CD14-positive monocyte (primary cell): ENCODE measurements at places on chromosomes 5 and 9. TPM values are rescaled to one million over a fixed set of nuclear protein-coding genes. Genes with fewer than 3 reads are reported as not detected.
A peak's percentile ranks its signal among the peaks of the same experiment; 100 is the strongest.

DNA sequence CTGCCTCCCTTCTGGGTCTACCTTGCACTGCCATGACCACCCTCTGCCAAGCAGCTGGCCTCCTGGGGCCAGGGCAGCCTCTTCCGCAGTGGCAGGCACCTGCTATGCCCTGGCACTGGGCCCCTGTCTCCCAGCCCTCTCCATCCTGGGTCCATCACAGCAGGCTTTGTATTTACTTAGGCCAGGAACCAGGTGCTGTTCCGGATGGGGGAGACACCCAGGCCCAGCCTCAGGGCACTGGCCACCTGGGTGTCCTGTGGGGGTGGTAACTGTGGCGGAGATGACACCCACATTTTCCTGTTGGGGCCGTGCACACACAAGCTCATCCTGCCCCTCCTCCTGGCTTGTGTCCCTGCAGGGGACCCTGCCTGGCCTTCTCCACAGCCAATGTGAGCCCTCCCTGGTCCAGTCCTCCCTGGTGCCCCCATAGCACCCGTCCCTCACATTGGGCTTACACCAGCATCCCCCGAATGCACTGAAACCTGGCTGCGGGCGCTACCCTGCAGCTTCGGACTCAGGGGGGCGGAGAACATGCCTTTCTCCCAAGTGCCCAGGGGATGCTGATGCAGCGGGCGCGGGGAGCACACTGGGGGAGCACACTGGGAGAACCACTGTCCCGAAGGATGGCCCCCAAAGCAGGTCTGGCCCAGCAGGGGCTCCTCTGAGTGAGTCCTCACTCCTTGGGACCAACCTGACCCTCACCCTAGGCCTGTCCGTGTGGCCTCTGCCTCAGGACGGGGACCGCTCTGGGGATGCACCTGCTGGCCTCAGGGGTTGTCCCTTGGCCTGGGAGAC, 17.9 kb downstream of the FAM163B start:
- DNase-seq = no peak
- no peaks in the 10 kb centered on the region for H3K27me3 ChIP-seq
- no peak overlapping the region for H3K27ac ChIP-seq
- no peaks in the 10 kb centered on the region for H3K4me1 ChIP-seq
- no peaks in the 10 kb centered on the region for H3K36me3 ChIP-seq

- H3K4me3 ChIP-seq = no peak overlapping the region
- H3K27ac ChIP-seq = no peak overlapping the region
- no peak for DNase-seq
- no peaks in the 10 kb centered on the region for H3K36me3 ChIP-seq
- no peaks in the 10 kb centered on the region for H3K27me3 ChIP-seq
Measured at GRCh38 chr5:158287643-158288271, 428.8 kb upstream of the CLINT1 start.

GRCh38 chr5:173963182-173963838, 25.7 kb upstream of the C5orf47 start:
- no peak overlapping the region for H3K4me3 ChIP-seq
- peaks cover 10% of the 10 kb centered on the region for H3K36me3 ChIP-seq
- no peak overlapping the region for H3K27ac ChIP-seq
- H3K4me1 ChIP-seq = no peaks in the 10 kb centered on the region
- no peak for DNase-seq

DNA sequence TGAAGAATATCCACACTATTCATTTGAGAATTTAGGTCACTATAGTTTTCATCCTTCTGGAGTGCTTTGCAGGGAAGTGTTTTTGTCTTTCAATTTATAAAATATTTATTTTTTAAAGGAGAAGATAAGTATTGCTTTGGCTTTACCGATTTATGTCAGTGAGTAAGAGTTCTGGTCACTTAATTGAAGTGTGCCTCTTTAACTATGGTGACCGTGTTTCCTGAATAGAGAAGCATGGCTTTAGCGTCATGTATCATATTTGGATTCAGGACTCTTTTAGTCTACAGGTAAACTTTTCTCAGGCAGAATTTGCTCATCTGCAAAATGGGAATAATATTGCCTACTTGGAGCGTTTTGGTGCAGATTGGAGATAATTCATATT, 902 bp downstream of the BDP1 start:
- H3K27ac ChIP-seq = no peak overlapping the region
- no peak for DNase-seq
- H3K36me3 ChIP-seq = peaks cover 32% of the 10 kb centered on the region
- no peaks in the 10 kb centered on the region for H3K27me3 ChIP-seq
- H3K4me1 ChIP-seq = peaks cover 9% of the 10 kb centered on the region

DNA sequence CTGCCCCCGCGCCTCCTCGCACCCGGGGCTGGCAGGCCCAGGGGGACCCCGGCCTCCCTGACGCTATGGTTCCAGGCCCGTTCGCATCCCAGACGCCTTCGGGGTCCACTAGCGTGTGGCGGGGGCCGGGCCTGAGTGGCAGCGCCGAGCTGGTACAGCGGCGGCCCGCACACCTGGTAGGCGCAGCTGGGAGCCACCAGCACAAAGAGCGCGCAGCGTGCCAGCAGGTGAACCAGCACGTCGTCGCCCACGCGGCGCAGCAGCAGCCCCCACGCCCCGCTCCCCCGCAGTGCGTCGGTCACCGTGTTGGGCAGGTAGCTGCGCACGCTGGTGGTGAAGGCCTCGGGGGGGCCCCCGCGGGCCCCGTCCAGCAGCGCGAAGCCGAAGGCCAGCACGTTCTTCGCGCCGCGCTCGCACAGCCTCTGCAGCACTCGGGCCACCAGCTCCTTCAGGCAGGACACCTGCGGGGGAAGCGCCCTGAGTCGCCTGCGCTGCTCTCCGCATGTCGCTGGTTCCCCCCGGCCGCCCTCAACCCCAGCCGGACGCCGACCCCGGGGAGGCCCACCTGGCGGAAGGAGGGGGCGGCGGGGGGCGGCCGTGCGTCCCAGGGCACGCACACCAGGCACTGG, 548 bp downstream of the TERT start:
- no peak overlapping the region for H3K4me3 ChIP-seq
- no peaks in the 10 kb centered on the region for H3K4me1 ChIP-seq
- H3K27me3 ChIP-seq = peaks cover 16% of the 10 kb centered on the region

DNA sequence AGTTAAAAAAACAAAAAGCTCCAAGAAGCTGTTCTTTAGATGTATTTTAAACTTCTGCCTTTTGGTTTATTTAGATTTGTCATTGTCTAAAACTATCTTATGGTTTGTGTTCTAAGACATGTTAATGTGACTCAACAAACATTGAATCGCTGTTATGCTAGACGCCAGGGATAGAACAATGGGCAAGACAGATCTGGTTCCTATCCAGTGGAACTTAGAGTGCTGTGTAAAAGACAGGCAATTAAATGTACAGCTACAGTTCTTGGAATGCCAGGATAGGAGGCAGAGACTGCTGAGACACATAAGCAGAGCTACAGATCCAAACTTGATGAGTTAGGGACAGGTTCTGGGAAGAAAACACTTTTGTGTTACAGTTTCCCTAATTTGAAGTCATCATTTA, 22.4 kb downstream of the LYRM7 start:
- H3K36me3 ChIP-seq = no peaks in the 10 kb centered on the region
- no peak for DNase-seq
- no peaks in the 10 kb centered on the region for H3K4me1 ChIP-seq
- no peak overlapping the region for H3K27ac ChIP-seq
- no peaks in the 10 kb centered on the region for H3K27me3 ChIP-seq

ITGA1 gene
- polyA plus RNA-seq = 0.89 TPM

DNA sequence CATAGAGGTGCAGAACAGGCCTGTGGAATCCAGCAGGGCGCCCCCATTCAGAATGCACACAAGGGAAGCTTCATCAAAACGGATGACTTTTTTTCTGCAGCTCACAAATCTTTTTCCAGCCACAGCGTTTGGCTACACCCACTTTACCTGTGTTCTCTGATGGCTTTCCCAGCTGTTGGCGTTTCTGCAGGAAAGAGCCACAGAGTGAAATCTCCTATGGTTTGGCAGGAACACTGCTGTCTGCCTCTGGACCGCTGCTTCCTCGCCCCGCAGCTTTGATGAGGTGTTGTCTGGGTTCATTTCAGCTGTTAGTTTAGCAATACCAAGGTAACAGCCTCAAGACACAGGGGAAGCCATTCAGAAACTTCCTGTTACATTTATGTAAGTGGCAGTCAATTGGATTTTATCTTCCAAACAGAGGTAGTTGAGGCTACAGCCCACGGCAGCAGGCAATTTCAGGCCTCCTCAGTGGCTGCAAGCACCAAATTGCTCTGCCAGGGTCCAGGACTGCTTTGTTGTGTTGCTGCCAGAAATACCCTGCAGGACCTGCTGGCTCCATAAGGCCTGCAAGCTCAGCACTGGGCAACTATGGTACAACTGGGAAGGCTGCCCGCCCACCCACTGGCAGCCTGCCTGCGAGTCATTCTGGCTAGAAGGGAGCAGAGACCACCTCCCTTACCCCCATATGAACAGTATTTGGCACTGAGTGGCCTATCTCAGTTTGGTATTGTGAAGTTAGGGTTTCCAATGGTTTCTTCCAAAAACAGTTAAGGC, 96.7 kb downstream of the MVB12B start:
- no peaks in the 10 kb centered on the region for H3K27me3 ChIP-seq
- no peaks in the 10 kb centered on the region for H3K36me3 ChIP-seq
- H3K4me1 ChIP-seq = peaks cover 6% of the 10 kb centered on the region
- DNase-seq = no peak
- H3K4me3 ChIP-seq = no peak overlapping the region

GRCh38 chr5:85010014-85010562, 625.4 kb upstream of the EDIL3 start:
- H3K4me1 ChIP-seq = no peaks in the 10 kb centered on the region

DNA sequence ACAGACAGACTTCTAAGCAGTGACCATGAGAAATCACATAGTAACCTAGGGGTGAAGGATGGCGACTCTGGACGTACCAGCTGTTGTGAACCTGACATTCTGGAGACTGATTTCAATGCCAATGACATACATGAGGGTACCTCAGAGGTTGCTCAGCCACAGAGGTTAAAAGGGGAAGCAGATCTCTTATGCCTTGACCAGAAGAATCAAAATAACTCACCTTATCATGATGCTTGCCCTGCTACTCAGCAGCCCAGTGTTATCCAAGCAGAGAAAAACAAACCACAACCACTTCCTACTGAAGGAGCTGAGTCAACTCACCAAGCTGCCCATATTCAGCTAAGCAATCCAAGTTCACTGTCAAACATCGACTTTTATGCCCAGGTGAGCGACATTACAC, 38.0 kb upstream of the CCDC152 start:
- peaks cover 40% of the 10 kb centered on the region for H3K4me1 ChIP-seq
- no peaks in the 10 kb centered on the region for H3K27me3 ChIP-seq
- no peak overlapping the region for H3K4me3 ChIP-seq
- peak; percentile 10 for DNase-seq
- H3K36me3 ChIP-seq = no peaks in the 10 kb centered on the region

DNA sequence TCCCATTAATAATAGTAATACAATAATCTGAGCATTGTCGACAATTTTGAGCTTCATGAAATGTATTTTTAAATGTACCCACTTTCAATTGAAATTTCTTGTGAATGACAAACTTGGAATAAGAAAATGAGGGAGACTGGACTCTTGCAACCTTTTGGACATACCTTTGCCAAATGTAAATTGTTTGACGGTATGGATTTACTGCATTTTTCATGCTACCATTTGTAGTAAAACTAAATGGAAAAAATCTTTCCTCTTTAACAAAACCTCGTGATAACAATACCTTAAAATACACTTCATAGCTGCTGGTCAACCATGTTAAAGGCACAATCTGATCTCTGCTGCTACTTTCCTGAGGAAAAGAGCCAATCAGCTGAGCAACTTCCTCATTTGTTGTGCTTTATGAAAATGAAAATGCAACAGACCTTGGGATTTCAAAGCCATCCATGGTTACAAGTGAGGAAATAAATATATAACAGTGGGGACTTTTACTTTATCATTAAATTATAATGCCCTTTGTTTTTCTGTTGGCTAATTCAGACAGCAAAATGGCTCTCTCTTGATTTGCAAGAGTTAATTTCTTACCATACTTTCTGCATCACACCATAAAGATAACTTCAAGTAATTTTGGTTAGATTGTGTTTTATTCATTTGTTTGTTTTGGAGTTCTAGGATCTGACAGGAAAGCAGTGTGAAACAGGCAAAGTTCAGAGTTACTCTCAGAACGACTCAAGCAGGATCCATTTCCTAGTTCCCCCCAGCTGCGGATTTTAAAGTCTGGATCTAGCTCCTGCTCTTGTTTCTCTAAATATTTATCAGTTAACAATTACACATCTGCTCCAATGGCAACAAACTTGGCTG, 1.1 kb downstream of the ALDH1A1 start:
- H3K36me3 ChIP-seq = no peaks in the 10 kb centered on the region
- H3K4me3 ChIP-seq = peak overlapping the region; percentile 74
- DNase-seq = peak; percentile 47
- H3K4me1 ChIP-seq = peaks cover 69% of the 10 kb centered on the region

GFRA3 gene
- polyA plus RNA-seq = not detected

DMRT3 gene
- polyA plus RNA-seq = not detected

DNA sequence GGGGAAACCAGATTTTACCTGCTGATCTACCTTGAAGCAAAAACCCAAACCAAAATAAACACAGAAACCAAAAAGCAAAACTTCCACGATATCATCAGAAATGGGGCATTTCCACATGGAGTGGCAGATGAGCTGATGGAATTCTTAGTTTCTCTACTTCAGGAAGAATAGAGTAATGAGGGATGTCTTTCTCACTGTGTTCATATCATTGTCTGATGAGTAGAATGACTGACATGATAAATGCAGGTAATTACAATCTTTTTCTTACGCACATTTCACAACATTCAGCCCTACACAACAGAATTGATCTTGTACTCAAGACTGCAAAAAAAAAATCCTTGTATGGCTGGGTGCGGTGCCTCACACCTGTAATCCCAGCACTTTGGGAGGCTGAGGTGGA, 23.2 kb upstream of the ANKH start:
- H3K36me3 ChIP-seq = no peaks in the 10 kb centered on the region
- H3K27ac ChIP-seq = no peak overlapping the region
- H3K4me1 ChIP-seq = no peaks in the 10 kb centered on the region
- no peak for DNase-seq

TSSK1B gene
- not detected for polyA plus RNA-seq

DNA sequence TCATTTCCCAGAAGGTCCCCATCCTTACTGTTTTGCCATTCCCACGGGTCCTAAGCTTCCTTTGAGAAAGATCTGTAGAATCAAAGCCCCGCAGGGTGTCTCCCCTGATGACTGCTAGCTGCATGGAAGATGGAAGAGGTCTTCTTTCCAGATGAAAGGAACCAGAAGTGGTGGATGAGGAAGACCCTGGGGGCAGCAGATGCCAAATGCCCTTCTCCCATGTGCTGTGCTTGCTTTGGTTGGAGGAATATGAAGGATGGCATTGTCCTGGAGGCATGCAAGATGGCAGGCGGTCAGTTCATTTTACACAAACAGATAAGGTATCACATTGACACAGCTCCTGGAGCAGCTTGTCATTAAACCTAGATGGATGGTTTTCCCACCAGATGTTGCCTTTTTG, 25.8 kb upstream of the CER1 start:
- H3K36me3 ChIP-seq = no peaks in the 10 kb centered on the region
- H3K27ac ChIP-seq = no peak overlapping the region
- H3K4me3 ChIP-seq = no peak overlapping the region
- DNase-seq = no peak
- H3K27me3 ChIP-seq = no peaks in the 10 kb centered on the region
